ENCODE measurements at places on chromosomes 2 and 18.

GRCh38 chr2:190718652-190719526 is 70.0 kb downstream of the NAB1 start:
- DNase-seq: no peak

GRCh38 chr2:171822525-171823322 is 71.3 kb downstream of the SLC25A12 start:
- DNase-seq: no peak

DNA sequence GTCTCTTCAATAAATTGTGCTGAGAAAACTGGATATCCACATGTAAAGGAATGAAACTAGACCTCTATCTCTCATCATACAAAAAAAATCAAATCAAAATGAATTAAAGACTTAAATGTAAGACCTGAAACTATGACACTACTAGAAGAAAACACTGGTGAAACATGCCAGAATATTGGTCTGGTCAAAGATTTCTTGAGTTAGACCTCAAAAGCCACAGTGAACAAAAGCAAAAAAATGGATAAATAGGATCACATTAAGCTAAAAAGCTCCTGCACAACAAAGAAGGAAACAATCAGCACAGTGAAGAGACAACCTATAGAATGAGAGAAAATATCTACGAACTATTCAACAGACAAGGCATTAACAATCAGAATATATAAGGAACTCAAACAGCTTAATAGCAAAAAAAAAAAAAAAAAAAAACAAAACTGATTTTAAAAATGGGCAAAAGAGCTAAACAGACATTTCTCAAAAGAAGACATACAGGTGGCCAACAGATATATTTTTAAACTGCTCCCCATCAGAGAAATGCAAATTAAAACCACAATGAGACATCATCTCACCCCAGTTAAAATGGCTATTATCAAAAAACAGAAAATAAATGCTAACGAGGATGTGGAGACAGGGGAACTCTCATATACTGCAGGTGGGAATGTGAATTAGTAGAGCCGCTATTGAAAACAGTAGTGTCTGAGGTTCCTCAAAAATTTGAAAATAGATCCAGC is 66.3 kb downstream of the NCKAP1 start:
- no peak for DNase-seq

DNA sequence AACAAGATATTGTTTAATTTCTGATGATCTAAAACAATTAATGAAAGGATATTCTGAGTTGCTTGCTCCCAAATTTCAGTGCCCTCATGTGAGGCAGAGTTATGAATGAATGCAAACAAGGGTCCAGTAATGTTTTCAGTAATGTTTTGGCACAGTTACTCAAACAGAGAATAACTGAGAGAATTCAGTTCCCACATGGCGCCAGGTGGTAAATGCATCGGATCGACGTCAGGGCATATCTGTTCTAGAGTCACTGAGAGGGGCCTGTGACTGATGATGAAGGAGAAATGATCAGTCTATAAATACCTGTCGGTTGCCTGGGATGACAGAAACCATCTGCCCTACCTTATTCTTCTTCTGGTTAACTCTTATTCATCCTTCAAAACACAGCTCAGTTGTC is 81.4 kb downstream of the KCNS3 start:
- DNase-seq: no peak

DNA sequence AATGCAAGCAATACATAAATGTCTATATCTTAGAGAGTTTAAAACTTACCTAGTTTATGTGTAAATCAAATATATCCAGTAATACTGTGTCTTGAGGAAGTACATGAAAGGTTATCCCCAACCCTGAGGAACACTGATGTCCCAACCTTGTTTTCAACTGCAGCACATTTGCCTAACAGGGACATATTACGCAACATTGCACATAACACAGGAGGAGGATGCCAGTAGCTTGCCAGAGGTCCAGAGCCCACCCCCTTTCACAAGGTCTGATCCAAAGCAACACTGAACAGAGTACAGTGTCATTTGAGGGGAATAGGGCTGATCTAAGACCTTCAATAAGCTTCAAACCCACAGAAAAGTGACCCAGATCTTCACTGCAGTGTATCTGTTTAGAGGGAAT is 678.5 kb downstream of the ARHGAP15 start:
- DNase-seq: no peak

DNA sequence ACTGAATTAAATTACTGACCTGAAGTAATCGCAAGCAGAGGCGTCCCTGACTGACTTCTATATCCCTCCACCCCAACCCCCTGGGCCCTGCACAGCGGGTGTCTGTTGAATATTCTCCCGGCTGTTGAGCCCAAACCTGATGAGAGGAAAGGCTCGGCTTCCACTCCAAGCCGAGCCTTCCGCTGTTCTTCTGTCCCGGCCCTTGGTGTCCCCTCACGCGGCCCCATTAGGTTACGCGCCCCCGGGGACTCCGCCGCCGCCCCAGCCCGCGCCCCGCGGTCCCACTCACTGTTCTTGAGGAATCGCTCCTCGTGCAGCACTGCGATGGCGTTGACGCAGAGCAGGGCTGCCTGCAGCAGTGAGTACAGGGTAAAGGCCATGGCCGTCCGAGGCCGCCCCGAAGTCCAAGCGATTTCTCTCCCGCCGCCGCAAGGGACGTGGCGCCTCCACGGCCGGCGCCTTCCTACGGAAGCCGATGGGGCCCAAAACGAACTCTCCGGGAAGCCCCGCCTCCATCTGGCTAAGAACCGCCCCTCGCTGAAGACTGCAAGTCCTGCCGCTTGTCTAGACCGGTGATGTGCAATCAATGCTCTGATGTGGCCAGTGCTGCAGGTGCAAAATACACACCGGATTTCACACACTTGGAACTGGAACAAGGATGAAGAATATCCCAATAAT is at the start of gene IER3IP1:
Gene IER3IP1, minus strand, starts transcription at position 467 of the 678 bp plus-strand sequence. Its CDS starts 87 bp downstream, at position 380.
- peak; percentile 78 for DNase-seq

DNA sequence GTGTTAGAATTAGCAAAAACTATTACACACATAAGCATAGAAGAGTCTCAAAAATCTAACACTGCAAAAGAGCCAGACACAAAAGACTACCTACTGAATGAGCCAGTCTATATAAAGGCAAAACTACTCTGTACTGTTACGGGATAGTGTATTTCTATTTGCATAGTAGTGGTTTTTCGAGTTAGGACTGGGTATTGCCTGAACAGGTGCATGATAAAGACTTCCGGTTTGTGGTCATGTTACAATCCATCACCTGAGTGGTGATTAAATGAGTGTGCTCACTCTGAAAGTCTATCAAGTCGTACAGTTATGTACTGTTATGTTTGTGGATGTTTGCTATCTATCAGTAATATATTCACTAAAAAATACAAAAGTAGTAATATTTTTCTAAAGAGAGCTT is 523.3 kb upstream of the SYT4 start:
- DNase-seq: no peak

DNA sequence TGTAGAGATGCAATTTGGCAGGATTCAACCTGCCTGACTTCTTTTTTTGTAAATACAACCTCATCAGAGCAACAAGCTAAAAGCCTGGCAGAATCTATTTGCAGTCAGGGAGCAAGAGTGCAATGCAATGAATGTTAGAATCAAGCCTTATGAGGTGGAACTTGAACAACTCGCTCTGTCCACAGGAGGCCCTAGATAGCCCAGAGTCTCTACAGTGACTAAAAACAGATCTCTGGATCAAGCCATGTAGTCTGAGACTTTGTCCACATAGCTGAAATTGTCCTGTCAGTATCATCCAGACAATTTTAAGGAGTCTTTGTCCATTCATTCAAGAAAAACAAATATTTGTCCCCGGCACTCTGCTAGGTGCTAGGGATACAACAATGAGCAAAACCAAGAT is 32.0 kb upstream of the CDK5R2 start:
- DNase-seq: peak; percentile 63

GRCh38 chr2:179470089-179470488 is 205.5 kb upstream of the SESTD1 start:
- DNase-seq: no peak

GRCh38 chr2:17871639-17872038 is 6.8 kb upstream of the KCNS3 start:
- no peak for DNase-seq

DNA sequence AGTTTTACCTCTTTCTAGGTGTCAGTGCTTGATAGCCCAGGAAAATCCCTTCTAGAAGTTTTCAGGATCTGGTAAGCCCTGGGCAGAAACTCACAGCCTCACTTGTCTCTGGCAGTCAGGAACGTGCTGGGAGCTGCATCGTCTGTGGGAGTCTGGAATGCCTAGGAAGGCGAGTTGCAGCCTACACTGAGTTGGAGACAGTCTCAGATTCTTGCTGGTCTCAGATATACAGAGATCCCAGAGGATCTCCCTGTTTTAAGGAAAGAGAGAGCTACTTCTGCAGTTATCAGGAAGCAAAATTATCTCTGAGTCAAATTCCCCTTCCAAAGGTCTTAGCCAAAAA is 104.4 kb upstream of the CDC42EP3 start:
- no peak for DNase-seq

DNA sequence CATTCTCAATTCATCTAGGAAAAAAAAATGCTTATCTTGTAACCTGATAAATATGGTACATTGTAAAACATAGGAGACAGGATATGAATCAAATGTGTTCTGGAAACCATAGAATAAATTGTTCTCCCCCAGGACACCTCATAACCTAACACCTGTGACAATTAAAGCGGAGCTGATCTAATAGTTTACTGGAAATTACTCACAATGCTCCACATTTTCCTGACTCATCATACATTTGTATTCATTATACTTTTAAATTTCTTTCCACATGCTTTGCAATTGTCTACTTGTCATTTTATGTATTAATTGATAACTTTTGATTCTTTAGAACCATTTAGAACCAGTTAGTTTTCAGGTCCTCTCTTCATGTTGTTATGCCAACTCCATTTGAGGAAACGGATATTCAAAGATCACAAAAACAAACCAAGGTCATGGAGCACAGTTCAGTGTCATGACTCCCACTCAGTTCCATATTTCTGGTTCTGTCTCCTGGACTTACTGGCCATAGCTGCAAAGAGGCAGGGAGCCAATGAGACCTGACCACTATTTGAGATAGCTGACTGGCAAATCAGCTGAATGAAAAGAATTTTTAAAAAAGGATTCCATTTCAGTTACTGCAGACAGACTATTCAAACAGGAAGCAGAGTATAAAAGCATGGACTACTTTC is 128.5 kb downstream of the CALCRL start:
- no peak for DNase-seq

GRCh38 chr2:54740333-54740732 is 16.9 kb downstream of the EML6 start:
- DNase-seq: no peak

DNA sequence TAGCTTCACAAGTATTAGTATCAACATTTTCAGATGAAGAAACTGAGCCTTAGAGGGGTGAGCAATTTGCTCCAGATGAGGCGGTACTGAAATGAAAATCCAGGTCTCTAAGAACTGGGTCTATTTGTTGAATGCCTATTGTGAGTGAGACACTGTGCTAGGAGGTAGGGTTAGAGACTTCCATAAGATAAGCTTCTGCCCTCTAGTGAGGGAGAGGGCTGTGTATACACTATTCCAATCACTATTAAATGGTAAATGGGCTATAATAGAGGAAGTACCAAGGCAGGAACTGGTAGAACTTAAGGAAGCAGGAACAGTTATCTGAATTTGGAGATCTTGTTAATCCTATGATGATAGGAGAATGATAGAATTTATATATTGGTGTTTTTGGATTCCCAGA is 23.6 kb upstream of the GLS start:
- no peak for DNase-seq

- no peak for DNase-seq
Measured at GRCh38 chr2:166081131-166081632, 46.6 kb downstream of the SCN1A start.

DNA sequence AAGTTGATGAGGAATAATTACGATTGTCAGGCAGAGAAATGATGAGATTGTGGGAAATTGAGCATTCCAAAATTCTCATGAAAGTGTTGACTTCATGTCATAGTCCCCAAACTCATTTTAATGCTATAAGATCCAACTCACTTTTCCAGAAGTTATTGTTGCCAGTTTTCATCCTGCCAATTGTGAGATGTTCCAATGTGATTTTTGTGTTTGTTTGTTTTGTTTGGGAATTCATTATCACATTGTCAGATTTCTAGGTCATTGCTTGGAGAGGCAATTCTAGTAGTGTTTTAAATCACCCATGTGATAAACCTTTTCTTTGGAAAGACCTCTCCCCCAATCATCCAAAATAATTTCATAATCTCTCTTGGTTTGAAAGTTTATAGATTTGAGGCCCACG is 86.0 kb upstream of the ACVR2A start:
- no peak for DNase-seq

DNA sequence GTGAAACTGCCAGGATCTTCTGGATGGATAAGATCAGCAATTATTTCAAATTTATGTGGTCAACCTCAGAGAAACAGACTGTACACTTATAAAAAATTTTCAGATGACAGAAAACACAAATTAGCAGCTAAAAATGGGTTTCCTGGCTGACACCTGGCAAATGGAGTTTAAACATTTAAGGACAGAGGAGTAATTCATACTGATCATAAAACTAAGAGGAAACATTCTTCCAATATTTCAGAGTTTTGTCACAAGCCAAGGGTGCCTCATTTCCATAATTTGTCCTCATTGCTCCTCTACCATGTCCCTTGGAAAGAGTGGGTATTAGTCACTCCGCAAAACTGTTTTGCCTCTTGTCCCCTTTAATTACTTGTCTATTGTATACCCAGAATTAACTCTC is 70.2 kb downstream of the TMEFF2 start:
- DNase-seq: no peak

DNA sequence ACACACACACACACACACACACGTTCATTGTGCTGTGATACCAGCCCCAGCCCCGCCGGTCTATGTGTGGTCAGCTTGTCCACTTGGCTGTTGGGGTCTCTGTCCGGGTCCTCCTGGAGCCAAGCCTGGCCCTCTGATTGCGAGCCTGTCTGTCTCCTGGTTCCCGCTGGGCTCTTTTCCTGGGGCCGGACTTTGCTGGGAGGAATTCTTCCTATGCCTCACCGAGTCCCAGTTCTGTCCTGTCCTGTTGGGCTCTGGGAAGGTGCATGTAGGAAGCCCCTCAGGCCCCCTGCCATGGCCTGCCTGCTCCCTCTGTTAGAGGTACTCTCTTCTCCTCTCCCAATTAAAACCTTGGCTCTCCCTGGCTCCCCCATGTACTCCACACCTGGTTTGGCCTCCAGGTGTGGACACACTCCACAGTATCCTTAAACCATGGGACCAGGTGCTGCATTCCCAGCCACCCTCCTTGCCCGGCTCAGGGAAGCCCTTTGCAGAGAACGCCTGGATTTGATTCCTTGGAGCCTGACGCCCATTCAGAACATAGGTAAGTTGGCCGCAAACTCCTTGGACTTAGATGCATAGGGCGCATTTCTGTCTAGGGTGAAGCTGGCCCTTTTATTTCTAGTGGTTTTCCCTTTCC is 42.3 kb downstream of the CABLES1 start:
- DNase-seq: no peak

GRCh38 chr2:31739161-31739560 is 158.4 kb upstream of the SRD5A2 start:
- no peak for DNase-seq

Measured in NCI-H1417 treated with DMSO at 0.1 percent for 48 hours (cell line).